ENCODE measurements at places on chromosomes 7 and 10.

GRCh38 chr7:4159761-4160554 lies 522.1 kb upstream of the FOXK1 start:
- no peak overlapping the region for H3K4me3 ChIP-seq
- DNase-seq = no peak
- no peaks in the 10 kb centered on the region for H3K36me3 ChIP-seq
- H3K27ac ChIP-seq = no peak overlapping the region

- DNase-seq = no peak
- H3K27ac ChIP-seq = no peak overlapping the region
- H3K27me3 ChIP-seq = no peaks in the 10 kb centered on the region
- H3K4me3 ChIP-seq = no peak overlapping the region
Measured at GRCh38 chr10:88735661-88736060, 24.2 kb upstream of the LIPN start.

DNA sequence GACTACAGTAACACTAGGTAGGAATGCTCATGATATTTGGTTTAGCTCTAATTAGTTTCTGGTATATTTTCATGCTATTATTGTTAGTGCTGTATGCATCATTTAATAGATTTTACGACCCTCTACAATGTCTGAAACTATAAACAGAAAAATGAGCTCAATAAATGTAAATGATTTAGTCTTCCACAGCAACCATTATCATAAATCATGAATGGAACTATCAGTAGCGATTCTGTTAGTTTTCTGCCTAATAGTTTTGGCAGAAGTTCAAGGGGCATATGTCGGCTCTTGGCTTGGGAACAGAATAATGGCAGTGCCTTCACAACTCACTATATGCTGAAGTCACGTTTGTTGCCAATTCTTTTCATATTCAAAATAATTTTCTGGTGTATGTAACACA lies 494.8 kb downstream of the PARD3 start:
- H3K27ac ChIP-seq = no peak overlapping the region
- no peak for DNase-seq
- no peaks in the 10 kb centered on the region for H3K27me3 ChIP-seq
- H3K4me3 ChIP-seq = no peak overlapping the region
- peaks cover 5% of the 10 kb centered on the region for H3K36me3 ChIP-seq

GRCh38 chr10:131651674-131652437 lies 249.0 kb upstream of the PPP2R2D start:
- no peak overlapping the region for H3K27ac ChIP-seq
- peaks cover 4% of the 10 kb centered on the region for H3K4me1 ChIP-seq
- H3K4me3 ChIP-seq = no peak overlapping the region
- no peaks in the 10 kb centered on the region for H3K36me3 ChIP-seq

DNA sequence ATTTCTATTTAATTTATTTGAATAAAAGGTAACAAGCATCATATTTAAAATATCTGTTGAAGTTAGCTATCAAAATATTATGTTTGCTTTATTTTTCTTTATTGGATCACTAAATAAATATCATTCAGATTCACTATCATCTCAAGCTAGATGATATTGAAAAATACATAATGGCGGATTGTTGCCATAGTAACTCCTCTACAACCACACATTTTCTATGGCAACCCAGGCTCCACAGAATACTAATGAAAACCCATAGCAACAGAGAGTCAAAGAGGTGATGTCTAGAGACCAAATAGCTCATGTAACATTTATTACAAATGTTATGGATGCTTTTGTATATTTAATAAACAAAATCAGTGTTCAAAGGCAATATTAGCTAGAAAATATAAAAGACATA lies 148.9 kb upstream of the CDK1 start:
- no peak overlapping the region for H3K4me3 ChIP-seq
- H3K27me3 ChIP-seq = no peaks in the 10 kb centered on the region
- H3K4me1 ChIP-seq = no peaks in the 10 kb centered on the region
- no peak for DNase-seq

DNA sequence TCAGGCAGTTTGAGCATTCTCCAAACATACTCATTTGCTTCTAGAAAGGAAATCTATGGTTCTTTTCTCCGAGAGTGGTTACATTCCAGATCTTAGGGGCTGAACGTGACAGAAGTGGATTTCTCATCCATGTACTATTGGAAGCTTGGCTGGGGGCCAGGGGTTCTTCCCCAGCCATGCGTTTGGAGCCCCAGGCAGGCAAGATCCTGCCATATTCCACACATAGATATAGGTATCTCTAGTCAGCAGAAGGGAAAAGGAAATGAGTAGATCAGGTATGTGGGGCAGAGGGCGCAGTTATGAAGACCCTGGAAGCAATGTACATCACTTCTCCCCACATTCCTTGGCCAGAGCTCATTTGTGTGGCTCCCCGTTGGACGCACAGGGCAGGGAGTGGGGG lies 299.8 kb downstream of the CCDC3 start:
- H3K4me1 ChIP-seq = peaks cover 27% of the 10 kb centered on the region
- no peak for DNase-seq
- no peaks in the 10 kb centered on the region for H3K27me3 ChIP-seq
- H3K27ac ChIP-seq = no peak overlapping the region
- H3K4me3 ChIP-seq = no peak overlapping the region

DNA sequence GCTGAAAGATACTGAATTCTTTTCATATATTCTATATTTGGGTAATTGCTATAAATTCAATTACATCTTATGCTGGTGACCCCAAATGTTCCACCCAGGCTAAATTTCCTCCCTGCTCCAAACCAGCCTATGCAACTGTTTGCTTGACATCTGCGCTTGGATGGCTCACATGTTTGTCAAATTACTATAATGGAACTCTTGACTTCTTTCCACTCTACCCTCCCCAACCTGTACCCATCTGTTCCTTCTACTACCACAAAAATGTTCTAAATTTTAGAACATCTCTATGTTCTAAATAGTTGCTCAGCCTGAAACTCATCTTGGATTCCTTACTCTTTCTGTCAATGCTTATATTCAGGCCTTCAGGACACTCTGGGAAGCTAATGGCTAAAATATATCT lies 249.9 kb upstream of the SMIM30 start:
- H3K27me3 ChIP-seq = no peaks in the 10 kb centered on the region
- no peak overlapping the region for H3K4me3 ChIP-seq
- no peak overlapping the region for H3K27ac ChIP-seq
- H3K36me3 ChIP-seq = no peaks in the 10 kb centered on the region
- peaks cover 4% of the 10 kb centered on the region for H3K4me1 ChIP-seq

- H3K27ac ChIP-seq = no peak overlapping the region
- H3K4me3 ChIP-seq = no peak overlapping the region
- no peaks in the 10 kb centered on the region for H3K4me1 ChIP-seq
Measured at GRCh38 chr7:24700521-24701260, 56.6 kb downstream of the GSDME start.

DNA sequence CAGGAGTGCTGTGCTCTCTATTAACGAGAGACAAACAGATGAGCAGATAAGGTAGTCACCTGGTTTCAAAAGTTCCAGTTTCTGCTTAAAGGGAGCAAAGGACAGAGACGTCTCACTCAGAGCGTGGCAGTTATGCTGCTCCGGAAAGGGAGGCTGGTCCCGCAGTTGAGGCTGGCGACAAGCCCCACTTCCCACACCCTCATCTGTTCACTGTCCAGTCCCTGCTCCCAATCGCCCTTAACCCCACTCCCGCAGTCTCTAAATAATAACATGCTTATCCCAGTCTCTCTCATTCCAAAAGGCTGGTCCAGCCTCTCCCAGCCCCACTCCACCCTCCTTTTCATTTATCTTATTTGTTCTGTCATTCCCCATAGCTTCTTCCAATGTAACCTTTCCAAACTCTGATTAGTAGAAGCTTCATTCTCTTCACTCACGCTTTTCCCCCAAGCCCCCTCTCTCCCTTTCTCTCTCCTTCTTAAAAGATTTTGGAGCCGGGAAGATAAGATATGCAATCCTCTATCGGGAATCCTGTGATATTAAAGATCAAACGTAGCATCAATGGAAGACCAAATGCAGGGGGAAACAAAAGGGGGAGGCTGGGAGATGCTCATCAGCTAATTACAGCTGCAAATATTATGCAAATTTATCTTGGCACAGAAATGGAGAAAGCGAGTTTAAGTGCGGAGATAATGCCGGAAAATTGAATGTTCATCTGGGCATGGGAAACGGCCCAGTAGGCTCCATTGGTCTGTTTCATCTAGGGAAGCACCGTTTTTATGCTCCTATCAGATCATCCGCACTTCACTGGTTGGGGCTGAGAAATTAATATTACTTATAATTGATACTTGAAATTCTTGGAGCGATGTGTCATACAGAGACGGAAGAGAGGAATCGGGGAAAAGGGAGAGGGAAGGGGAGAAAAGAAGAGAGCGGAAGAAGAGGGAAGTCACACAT lies 16.3 kb upstream of the GATA3 start:
- DNase-seq = no peak
- no peak overlapping the region for H3K27ac ChIP-seq
- no peak overlapping the region for H3K4me3 ChIP-seq
- no peaks in the 10 kb centered on the region for H3K36me3 ChIP-seq

DNA sequence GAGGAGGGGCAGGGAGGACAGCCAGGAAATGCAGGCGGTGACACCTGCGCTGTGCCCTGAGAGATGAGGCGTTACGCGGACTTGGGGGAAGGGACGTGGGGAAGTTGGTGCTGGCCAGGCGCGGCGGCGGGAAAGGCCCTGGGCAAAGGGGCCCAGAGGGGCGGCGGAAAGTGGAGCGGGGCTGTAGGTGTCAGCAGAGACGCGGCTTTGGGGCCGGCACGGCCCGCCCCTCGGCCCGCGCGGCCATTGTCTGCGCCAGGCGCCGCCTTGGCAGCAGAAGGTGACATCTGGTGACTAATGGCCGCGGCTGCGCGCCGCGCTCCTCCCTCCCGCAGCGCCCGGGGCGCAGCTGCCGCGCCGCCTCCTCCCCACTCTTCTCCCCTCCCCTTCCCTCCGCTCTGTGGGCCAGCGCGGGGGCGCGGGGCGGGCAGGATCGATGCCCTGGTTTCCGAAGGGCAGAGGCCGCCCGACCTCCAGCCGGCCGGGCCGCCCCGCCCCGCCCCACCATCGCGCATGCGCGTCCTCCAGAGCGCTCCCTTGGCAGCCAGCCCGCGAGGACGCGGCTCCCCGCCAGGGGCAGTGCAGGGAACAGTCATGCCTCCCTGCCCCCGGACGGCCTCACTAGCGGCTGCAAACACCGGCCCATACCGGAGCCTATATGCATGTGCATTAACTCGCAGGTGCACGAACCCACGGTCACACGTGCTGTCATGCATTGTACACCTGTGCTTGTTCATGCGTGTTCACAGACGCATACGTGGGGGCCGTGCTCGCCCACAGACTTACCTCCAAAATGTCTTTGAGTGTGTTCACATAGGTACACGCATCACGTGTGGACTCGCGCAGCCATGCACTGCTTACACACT lies 269.6 kb downstream of the RPS24 start:
- no peaks in the 10 kb centered on the region for H3K36me3 ChIP-seq
- H3K27me3 ChIP-seq = no peaks in the 10 kb centered on the region
- peaks cover 12% of the 10 kb centered on the region for H3K4me1 ChIP-seq
- DNase-seq = peak; percentile 92
- peak overlapping the region; percentile 78 for H3K27ac ChIP-seq

DNA sequence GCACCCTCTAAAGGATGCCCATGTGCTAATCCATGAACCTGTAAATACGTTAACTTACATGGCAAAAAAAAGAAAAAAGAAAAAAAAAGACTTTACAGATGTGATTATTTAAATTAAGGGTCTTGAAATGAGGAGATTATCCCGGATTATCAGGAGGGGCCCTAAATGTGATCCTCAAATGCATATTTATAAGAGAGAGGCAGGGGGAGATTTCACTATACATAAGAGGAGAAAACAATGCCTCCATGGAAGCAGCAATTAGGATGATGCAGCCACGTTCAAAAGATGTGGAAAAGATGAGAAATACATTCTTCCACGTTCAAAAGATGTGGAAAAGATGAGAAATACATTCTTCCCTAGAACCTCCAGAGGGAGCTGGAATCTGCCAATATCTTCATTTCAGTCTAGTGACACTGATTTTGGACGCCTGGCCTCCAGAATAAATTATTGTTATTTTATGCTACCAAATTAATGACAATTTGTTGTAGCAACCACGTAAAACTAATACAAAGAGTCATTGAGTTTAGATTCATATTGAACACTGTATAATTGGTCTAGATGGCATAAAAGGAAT lies 328.4 kb upstream of the GNAI1 start:
- H3K36me3 ChIP-seq = no peaks in the 10 kb centered on the region
- H3K27ac ChIP-seq = no peak overlapping the region
- DNase-seq = no peak
- no peak overlapping the region for H3K4me3 ChIP-seq
- H3K27me3 ChIP-seq = no peaks in the 10 kb centered on the region

DNA sequence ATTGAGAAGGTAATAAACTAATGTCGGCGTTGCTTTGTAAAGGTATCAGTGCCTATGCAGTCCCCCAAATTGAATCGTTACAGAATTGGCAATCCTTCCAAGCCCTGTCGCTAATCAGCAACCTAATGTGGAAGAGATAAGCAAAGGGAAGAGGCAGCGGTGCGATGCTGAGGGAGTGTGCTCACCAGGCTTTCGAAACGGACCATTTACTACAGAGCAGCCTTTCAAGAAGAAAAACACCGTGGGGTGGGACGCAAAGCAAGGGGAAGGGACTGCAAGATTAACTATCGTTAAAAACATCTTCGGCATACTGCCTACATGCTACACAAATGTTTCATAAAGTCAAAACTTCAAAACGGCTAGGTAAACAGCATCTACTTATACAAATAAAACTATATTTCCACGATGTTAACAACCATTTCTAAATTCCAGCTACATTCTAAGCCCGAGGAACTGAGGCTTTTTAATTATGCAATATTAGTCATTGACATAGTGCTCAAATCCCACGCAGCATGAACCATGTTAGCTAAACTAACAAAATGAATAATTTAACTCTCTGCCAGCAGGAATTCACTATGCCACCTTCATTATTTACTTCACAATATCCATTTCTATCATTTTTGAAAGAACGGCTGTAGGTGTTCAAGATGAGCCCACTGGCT lies 85.2 kb downstream of the CHCHD3 start:
- H3K27me3 ChIP-seq = no peaks in the 10 kb centered on the region
- no peak overlapping the region for H3K4me3 ChIP-seq
- DNase-seq = no peak
- H3K4me1 ChIP-seq = peaks cover 10% of the 10 kb centered on the region

DNA sequence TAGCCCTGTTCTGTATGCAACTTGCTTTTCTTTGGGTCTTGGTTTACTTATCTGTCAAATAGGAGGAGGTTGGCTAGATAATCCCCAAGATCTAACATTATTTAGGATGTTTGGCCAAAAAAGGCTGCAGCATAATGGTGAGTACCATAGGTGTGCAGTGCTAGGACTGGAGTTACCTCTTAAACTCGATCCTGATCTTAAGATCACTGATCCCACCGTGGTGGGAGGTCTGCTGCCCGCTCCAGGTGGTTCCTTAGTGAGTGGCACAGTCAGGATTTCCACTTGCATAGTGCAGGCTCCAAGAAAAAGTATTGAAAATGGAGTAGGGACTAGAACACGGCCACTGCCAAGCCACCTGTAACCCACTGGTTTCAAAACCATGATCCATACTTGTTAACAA lies 66.9 kb downstream of the KLHDC10 start:
- H3K4me1 ChIP-seq = peaks cover 18% of the 10 kb centered on the region
- H3K27ac ChIP-seq = no peak overlapping the region
- no peak for DNase-seq
- no peaks in the 10 kb centered on the region for H3K27me3 ChIP-seq
- H3K4me3 ChIP-seq = no peak overlapping the region

Measured in suprapubic skin (tissue), 4 donors.